ENCODE measurements at places on chromosomes 2 and 18.

GRCh38 chr18:74367905-74368304 lies 52.3 kb downstream of the C18orf63 start:
- DNase-seq = no peak

DNA sequence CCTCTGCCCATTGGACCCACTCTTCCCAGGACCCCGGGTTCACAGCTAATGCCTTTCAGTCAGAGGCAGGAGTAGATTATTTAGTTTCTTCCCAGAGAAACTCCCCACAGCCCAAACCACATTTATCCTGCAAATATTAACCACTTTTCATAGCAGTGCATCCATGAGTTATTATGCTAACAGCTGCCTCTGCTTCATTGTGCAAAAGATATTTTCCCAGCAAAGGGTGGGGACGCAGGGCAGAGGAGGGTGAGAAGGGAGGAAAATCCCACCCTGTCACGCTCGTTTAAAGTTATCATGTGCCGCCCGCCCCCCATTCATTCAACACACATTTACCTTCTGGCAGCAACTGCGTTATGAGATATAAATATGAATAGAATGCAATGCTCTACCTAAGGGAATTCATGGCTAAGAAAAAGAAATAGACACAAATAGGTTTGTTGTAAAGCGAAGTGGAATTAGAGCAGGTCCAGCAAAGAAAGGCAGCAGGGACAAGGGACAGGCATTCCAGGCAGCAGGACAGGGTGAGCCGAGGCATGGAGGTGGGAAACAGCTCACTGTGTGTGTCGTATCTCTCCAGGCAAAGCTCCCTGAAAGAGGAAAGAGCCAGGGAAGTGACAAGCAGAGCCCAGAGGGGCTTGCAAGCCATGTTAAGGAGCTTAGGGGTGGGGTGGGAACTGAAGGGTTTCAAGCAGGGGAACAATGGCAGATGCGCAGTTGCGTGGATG lies 46.3 kb upstream of the LTBP1 start:
- DNase-seq = no peak

GRCh38 chr18:72174972-72175649 lies 369.0 kb downstream of the CBLN2 start:
- DNase-seq = no peak

DNA sequence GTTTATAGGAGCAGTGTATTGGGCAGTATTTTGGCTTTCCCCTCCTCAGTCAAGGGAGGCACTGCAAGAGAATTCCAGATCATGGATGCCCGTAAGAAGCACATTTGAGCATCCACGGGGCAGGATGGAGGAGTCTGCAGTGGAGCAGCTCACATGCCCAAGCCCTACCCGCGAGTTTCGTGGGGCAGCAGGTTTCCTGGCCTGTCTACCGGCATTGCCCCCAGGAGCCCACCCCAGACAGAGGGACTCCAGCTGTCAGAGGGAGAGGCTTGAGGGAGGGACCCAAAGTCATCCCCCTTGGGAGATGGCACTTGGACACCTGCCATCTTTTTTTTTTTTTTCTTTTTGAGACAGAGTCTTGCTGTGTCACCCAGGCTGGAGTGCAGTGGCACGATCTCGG lies 31.3 kb downstream of the TMEM177 start:
- no peak for DNase-seq

DNA sequence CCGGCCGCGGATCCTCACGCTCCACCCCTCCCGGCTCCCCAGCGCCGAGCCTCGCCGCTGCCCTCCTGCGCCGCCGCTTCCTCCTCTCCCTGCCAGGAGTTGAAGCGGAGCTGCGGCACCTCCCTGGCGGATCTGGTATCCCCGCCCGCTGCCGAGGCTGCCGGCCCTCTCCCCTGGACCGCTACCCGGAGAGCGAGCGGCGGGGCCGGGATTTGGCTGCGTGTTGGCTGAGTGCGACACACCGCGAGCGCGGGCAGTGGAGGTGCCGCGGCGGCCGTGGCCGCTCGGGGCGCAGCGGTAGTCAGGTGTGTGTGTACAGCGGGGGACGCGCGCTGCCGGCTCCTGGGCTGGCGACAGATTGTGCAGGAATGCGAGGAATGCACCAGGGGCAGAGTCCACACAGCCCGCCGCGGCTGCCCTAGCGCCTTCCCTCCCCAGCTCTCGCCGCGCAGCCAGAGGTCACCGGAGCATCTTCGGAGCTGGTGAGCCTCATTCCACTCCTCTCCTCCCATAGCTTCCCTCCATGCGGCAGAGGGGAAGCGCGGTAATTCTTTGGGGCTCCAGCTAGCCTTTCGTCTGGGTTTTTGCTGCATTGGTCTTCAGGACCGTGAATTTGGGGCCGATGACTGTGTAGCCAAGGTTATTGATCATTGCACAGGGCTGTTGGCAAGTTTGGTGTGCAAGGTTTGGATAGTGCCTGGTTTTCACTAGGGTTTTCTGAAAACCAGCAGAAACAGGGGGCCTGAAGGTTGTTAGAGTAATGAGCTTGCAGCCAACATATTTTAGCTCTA lies 1.3 kb downstream of the PKP4 start:
- peak; percentile 77 for DNase-seq

DNA sequence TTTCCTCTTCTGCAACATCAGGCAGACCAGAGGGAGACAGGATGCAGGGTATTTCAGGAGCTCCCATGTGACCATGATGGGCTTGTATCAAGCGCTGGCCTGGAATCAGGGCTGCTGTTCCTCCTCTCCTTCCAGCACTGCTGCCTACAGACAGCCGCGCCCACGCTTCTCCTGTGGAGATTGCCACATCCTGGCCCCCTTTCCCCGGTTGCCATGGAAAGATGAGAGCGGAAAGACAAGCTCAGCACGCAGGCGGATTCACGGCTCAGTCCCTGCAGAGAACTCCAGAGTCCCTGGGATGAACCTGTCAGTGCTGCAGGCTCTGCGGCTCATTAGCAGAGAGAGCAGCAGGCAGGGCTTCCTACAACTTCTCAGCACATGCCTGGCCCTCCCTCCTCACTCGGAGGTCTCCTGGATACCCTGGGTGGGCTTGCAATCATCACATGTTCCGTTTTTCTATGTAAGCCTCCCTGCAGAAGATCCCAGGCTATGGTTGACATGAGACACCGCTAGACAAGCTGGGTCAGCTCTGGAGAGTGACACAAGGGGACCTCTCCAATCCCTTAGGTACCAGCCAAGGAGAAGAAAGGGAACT lies 497.8 kb upstream of the MYT1L start:
- no peak for DNase-seq

DNA sequence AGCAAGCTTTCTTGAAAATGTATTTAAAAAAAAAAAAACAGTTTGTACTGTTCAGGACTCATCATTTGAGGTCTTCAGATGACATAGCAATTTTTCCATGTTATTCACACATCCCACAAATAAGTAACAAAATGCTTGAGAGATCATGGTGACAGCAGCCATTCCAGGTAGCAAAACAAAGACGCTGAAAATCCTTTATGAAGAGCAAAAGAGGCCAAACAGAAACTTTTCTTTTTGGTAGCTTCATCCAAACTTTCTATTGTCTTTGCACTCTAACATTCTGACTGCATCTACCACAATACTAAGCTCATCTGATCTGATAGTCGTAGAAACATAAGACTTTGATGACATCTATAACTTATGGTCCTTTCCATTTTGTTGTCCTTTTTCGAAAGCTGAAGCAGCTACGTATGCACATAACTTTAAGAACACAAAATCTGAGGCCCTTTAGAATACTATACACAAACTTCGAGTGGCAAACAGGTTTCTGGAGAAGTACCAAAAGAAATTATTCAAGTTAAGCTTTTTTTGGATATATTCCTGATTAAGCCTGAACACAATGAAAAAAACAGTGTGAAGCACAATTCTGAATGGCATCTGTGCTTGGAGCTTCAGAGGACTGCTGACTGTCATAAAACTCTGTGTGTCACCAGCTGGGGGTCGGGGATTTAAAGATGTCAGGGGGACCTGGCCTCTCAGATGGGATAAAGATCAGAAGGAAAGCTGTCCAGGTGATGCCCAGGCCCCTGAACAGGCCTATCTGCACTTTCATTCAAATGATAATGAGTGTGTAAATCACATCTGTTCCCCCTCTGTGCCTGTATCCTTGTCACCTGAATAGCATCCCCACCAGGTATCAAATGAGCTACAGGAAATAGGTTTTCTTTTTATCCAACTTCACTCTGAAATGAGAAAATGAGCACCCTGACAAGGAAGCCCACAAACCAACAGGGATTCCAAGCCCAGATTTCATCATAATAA lies 75.8 kb downstream of the ZEB2 start:
- no peak for DNase-seq

DNA sequence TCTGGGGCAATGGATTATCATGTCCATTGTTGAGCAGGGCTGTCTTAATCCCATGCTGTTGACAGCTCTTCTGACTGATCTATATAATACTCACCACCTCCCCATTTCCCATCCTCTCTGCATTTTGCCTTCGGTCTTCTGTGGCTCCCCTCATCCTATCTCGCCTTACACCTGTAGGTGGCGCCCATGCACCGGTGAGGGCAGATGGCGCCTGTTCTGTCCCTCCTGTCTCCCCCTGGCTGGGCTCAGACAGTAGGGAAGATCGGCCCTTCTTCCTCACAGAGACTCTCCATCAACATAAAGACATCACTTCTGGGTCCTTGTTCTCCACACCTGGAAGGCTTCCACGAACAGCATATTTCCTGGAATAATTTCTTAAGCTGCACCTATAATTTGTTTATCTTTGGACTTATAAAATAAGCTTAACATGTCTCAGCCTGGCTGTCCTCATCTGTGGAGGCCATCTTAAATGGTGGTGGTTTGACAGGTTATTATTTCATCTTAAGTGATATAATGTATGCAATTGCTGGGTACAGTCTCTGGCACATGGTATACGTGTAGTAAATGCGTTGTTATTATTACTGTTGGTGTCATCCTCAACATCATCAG lies 10.9 kb upstream of the CDH20 start:
- peak; percentile 47 for DNase-seq

DNA sequence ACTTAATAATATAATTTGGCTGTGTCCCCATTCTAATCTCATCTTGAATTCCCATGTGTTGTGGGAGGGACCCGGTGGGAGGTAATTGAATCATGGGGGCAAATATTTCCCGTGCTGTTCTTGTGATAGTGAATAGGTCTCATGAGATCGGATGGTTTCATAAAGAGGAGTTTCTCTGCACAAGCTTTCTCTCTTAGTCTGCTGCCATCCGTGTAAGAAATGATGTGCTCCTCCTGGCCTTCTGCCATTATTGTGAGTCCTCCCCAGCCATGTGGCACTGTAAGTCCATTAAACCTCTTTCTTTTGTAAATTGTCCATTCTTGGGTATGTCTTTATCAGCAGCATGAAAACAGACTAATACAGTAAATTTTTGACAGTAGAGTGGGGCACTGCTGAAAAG lies 102.5 kb upstream of the LTBP1 start:
- no peak for DNase-seq

DNA sequence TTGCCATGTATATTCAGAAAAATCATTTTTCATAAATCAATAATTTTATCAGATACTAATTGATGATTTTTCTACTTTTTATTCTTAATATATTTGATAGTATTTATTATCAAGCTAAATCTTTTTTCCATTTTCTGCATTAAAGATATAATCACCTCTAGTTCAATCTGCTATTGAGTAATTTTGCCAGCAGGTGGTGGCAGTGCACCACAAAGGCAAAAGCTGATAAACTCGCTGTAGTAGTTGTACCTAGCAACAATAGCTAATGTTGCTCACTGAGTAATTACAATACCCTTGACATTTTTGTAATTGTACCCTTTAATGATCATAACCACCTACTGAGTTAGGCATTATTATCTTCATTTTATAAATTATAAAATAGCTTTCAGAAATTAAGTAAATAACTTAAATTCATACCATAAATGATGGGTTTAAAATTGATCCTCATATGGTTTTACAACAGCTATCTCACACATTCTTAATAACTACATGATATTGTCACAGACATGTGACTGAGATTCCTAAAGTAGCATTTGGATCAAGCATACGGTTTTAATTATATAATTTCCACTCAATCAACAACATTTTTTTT lies 52.0 kb upstream of the CALCRL start:
- peak; percentile 48 for DNase-seq

GRCh38 chr2:16002575-16002974 lies 62.2 kb downstream of the MYCN start:
- DNase-seq = no peak

- DNase-seq = no peak
Measured at GRCh38 chr2:200455958-200456421, 53.9 kb downstream of the KCTD18 start.

Measured in right hindlimb (tissue), 1 donor.